ENCODE measurements at places on chromosomes 13 and 19.

DNA sequence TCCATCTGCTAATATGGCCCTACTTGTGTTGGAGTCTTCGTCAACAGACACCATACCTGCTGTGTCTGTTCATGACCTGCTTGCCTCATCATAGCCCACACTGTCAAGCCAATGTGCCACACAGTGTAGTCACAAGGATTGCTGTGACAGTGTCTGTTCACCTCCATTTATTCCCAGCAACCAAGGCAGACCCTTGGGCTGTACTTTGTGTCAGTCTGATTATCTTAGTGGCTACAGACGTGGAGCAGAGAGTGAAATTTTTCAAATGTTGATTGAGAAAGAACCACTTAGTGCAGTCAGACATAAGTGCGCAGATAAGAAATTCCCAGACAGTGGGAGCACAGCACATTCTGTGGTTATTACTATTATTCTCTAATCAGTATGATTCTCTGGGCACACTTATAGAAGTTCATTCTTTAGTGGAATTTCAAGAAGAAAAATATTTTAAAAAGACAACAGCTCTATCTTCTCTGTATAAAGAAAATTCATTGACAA is 184.6 kb downstream of the GPC6 start:
- no peak for DNase-seq

GRCh38 chr13:90792335-90792734 is 555.2 kb upstream of the MIR17HG start:
- no peak for DNase-seq

GRCh38 chr13:21767032-21767431 is 96.2 kb downstream of the FGF9 start:
- no peak for DNase-seq

GRCh38 chr19:29247872-29248271 is 34.9 kb upstream of the UQCRFS1 start:
- no peak for DNase-seq

GRCh38 chr13:40798380-40798779 is 9.0 kb downstream of the SLC25A15 start:
- DNase-seq: no peak

DNA sequence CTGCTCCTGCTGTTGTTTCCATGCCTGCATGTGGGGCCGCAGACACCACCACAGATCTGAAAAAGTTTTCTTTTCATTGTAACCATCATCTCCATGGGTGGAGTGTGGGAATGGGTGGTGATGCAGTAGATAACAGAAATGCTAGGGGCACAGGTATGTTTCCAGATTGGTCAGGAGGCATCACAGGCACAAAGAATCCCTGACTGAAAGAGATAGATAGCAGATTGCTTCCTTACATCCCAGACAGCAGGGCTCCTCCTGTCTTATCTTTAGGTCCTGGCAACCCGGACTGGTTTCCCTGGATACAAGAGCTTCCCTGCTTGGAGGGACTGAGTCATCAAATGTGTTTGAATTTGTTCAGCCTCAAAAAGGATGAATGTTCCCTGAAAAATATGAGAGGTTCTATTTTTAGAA is 1937.6 kb downstream of the PCDH9 start:
- no peak for DNase-seq

- no peak for DNase-seq
Observed at GRCh38 chr13:60482012-60482411, 85.0 kb downstream of the TDRD3 start.

DNA sequence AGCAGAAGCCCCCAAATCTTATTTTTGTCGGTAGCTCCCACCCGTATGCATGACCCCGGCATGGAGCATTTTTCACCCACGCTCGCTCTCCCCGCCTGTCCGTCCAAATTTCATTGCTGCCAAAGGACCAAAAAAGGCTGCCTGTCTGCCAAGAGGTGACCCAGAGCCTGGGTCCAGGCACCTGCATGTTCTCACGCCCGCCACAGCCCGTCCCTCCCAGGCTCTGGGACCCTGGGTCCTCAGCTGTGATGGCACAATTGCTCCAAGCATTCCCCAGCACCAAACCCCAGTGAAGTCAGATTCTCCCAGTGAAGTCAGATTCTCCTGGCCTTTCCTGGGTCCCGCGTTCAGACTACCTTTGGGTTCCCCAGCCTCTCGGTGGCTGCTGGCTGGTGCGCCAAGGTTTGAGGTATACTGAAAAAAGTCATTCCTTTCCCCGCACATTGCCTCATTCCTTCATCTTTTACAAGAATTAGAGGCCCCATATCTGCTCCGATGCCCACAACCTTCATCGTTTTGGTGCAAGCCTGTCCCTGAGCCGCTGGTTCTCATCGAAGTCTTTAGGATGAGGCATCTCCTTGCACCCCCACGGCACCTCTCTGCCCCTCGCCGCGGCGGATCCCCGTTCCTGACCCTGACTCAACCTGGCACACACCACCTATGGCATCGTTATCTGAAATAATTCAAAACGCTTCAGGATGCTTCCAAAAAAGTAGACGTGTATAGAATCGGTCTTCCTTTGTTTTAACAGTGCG is 59.3 kb upstream of the F7 start:
- DNase-seq: no peak

GRCh38 chr13:43237616-43238015 is 214.2 kb downstream of the DNAJC15 start:
- DNase-seq: no peak

DNA sequence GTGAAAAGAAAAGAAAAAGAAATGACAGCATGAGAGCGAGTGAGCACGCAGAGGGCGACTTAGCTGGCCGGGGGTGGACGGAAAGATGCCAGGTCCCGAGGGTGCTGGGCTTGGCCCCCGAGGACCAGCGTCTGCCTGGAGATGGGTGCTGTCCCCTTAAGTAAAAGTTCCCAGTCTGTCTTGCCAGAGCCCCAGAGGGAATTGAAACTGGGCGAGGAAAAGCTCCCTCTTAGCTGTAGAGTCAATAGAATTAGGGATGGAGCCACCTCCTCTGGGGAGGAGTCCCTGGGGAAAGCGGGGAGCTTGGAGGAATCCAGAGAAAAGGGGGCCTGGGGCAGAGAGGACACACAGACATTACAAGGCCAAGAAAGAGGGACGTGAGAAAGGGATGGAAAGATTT is 13.3 kb downstream of the BCAM start:
- DNase-seq: no peak

GRCh38 chr13:27403203-27403678 is 21.2 kb upstream of the GTF3A start:
- no peak for DNase-seq

GRCh38 chr13:110902370-110902769 is 12.5 kb downstream of the ANKRD10 start:
- DNase-seq: no peak

GRCh38 chr13:98039964-98040363 is 86.5 kb downstream of the IPO5 start:
- DNase-seq: no peak

DNA sequence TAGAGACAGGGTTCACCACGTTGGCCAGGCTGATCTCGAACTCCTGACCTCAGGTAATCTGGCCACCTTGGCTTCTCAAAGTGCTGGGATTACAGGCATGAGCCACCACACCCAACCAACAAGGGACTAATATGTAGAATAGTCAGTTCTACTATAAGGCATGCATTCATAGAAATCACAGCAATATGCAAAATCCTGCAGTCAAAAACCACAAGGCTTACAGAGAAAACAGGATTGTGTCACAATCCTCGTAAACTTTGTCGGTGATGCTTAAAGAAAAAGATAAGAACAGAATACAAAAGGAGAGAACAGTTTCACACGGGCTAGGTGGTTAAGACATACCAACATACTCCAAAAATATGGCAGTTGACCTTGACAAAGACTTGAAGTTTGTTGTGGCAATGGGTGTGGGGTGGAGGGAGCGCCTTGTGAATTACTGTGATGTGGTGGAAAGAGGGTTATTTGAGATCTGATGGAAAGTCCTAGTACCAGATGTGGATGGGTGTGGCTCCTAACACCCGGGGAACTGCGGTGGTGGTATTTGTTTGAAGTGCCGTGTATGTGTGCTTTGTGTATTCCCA is 12.4 kb downstream of the NOSIP start:
- DNase-seq: peak; percentile 43

DNA sequence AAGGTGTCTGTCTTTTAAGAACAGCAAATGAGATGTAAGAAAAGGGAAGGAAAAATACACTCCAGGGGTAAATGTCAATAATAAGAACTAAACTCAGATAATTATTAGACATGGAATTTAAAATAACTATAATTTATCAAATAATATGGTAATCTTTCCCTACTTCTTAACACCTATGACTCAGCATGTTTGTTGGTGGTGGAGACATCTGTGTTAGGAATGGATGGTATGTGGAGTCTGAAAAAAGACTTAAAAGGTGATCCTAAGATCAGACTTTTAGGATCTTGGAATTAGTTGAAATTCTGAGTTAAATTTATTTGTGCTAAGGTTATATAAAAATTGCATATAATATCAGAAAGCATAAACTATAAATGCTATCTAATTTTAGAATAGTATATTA is 915.1 kb downstream of the SLITRK5 start:
- no peak for DNase-seq

DNA sequence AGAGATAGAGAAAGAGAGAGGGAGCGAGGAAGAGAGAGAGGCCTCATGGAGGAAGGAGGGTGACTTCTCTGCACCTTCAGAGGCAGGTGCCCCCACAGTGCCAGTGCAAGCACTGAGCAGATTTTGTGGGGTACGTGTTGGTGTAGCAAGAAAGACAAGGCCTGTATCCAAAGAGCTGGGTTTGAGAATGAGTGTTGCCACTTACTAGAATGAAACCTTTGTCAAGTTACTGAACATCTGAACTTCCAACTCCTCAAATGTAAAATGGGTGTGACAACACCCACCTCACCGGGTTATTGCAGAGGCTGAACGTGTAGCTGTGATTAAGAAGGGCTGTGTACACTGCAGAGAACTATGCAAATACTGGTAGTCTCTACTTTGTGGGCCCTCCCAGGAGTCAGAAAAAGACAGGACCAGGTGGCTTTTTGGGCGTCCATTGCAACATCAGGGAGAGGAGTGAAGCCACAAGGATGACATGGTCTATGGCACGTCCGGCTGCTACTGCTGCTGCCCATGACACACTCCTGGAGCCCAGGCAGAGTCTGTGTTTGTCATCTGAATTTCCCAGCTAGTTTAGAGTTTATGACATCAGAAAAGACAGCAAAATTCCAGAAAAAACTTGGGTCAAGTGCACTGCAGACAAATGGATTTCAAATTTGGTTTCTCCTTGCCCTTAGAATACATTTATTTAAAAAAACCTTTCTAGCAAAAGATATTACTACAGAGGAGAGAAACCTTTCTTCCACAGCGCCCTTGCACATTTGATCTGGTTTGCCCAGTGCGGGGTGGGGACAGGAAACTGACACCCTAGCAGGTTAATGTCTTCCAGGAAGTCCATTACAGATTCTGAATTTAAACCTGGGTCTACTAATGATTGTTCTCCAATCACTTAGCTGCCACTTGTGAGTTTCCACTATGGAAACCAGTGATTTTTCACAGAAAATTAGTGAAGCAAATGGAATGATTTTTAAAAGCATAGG is 54.0 kb upstream of the ATP12A start:
- DNase-seq: no peak

DNA sequence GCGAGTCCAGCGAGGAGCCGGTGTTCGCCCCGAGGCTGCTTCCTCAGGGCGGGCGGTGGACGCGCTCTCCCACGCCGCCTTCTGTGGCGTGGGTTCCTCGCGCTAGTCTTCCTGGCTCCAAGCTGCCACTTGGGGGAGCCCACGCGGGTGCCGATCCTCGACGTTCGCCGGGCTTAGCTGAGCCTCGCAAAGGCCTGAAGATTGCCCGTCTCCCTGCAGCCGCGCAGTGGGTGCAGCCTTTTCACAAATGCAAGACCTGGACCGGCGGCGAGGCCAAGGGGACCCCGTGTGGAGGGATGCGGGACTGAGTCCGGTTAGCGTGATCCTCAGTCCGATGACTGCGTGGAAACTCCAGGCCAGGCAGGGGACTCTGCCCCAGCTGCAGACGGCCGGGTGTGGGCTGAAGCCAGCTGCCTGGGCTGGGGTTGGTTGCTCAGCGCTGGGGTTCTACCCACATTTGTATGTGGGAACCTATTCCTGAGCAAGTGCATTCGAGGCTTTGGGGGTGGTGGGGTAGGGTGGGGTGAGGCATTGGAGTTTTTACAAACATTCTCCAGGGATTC is 16.6 kb upstream of the LRP3 start:
- DNase-seq: no peak

DNA sequence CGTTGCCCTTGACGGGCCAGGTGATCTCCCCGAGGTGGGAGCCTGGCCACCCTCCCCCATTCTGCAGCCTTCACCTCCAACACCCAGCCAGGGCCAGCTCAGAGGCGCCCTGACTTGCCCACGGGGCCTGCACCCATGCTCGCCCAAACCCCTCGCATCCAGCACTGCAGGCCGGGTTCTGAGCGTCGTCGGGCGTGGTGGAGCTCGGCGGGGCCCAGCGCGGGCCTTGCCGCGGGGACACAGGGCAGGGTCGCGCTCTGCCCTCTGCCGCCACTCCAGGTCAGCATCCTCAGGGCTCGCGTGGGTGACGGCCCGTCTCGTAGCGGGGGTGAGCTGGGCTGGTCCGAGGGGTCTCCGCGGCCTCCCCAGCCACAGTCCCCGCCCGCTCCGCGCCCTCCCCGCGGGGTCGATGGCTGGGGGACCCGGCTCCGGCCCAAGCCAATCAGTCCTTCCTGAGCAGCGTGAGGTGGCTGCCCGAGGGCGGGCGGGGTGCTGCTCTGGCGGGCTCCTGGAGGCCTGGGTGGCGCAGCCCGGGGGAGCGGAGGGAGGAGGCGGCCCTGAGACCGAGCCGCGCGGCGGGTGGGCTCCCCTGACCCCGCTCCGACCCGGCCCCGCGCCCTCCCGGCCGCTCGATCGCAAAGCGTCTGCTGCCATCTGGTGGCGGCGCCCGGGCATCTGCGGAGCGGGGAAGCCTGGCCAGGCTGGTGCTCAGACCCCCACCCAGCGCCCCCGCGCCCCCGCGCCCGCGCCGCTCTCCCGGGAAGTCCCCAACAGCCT is 61.4 kb downstream of the CCNE1 start:
- DNase-seq: peak; percentile 57

DNA sequence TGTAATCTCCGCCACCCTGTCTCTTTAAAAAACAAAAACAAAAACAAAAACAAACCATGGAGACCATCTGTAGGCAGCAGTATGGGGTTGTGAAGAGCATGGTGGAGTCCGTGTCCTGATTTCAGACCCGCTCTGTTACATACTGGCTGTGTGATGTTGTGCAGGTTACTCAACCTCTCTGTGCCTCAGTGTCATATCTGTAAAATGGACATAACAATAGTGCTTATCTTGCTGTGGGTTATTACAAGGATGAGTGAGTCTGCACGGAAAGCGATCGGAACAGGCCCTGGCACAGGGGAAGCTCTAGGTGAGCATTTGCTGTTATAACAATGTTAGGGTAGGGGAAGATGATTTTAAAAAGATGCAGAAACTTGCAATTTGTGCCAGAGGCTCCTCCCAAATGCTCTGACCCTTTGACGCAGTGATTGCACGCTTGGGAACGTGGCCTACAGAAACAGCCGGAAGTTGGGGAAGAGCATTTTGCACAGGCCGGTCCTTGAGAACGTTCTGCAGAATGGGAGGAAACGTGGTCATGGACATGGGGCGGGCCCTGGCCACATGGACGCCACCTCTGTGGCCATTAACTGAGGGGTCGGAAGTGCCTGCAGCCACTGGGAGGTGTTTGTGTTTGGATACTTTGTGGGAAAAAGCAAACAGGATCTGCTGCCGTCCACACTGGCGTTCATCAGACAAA is 15.7 kb upstream of the SELENOW start:
- no peak for DNase-seq

Data from activated T-helper 9 cell treated with anti-CD3 and anti-CD28 coated beads, Interleukin-2, amount 50 U/mL, for 16 hours (primary cell).